ENCODE measurements at places on chromosomes 7 and 10. TPM values are rescaled to one million over a fixed set of nuclear protein-coding genes. Genes with fewer than 3 reads are reported as not detected.

DNA sequence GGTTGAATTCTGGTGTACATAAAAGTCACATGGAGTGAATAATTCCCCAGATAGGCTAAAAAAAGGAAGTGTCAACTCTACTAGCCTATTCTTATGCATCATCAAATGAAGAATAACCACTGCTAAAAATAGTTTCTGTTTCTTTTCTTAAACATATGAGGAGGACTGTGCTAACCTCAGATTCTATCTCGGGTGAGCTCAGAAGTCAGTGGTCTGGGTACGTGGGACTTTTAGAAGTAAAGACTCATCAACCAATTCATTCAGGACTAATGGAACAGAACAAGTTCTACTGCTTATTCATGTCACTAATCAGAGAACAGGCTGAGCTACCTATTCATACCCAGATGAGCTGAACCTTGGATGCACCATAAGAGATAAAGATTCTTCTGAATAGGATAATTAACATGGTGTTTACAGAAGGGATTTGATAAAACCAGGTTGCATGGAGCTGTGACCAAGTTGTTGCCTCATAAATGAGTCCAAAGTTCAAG is 9.5 kb upstream of the ASAH2 start:
- peak; percentile 6 for DNase-seq

The MPLKIP gene
- total RNA-seq, result 82.1 TPM

The CAMK1D gene
- total RNA-seq, result 1.0 TPM

The KLF6 gene
- 88.1 TPM for total RNA-seq

DNA sequence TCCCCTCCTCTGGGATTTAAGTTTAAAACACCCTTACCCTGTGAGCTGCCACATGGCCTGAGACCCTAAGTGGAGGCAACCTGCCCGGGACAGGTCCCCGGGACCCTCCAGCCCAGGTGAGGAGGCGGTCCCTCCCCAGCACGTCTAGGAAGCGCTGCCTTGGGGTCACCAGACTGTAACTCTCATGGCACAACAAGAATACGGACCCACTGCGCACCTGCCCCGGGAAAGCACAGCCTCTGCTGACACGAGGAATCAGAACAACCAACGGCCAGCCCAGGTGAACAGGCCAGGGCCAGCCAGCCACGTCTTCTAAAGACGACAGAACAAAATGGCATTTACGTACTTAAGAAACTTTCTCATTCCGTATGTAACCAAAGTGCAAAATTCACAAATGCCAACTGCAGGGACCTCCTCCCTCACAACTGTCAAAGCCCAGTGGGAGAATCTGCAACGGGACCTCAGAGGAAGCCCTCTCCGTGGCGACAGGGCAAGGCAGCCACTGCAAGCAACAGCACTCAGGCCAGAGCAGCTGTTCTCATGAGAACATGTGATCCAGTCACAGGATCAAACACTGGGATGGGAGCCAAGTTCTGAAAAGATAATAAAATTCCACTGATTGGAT is 208.4 kb downstream of the DIP2C start:
- DNase-seq, result no peak

The OLAH gene
- total RNA-seq, result 1.5 TPM

The OGDH gene
- total RNA-seq, result 62.0 TPM

- DNase-seq, result no peak
These were observed 4.7 kb downstream of the TMEM120A start for GRCh38 chr7:75989500-75990388.

DNA sequence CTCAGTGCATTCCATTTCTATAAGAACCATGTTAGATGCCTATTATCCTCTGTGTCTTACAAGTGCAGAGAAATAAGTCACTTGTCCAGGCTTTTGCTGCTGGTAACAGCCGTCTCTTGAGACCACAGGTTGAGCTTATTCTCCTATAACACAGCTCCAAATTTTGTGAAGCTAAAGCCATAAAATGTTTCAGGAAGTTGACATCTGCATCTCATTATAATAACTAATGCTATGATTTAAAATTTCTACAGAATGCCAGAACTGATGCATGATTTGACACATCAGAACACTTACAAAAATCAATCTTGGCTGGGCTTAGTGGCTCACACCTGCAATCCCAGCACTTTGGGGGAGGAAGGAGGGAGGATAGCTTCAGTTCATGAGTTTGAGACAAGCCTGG is 986.9 kb downstream of the TYW1 start:
- DNase-seq, result no peak

DNA sequence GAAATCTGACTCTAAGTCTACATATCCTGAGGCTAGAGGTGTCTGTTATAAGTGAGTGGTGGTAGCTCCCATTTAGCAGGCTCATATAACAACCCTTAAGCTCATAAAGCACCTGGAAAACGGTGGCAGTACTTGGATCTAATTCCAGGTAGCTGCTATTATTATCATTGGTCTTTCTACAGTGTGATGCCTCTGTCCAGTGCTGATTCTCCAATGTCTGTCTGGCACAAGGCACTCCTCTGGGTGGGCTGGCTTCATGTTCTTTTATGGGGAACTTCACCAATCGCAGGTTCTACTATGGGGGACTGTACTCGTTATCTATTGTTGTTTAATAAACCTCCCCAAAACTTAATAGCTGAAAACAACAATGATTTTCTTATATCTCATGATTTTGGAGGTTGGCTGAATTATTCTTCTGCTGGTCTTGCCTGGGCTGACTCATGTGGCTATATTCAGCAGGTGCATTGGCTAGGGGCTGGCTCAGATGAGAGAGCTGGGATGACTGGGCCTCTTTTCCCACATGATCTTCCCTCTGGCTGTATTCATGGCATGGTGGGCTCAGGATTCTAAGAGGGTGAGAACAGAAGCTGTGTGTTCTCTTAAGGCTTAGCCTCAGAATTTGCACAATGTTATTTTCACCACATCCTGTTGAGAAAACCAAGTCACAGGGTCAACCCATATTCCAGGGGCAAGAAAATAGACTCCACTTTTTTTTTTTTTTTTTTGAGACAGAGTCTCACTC is 93.0 kb upstream of the PCGF5 start:
- no peak for DNase-seq

The FAM25C gene
- not detected for total RNA-seq

DNA sequence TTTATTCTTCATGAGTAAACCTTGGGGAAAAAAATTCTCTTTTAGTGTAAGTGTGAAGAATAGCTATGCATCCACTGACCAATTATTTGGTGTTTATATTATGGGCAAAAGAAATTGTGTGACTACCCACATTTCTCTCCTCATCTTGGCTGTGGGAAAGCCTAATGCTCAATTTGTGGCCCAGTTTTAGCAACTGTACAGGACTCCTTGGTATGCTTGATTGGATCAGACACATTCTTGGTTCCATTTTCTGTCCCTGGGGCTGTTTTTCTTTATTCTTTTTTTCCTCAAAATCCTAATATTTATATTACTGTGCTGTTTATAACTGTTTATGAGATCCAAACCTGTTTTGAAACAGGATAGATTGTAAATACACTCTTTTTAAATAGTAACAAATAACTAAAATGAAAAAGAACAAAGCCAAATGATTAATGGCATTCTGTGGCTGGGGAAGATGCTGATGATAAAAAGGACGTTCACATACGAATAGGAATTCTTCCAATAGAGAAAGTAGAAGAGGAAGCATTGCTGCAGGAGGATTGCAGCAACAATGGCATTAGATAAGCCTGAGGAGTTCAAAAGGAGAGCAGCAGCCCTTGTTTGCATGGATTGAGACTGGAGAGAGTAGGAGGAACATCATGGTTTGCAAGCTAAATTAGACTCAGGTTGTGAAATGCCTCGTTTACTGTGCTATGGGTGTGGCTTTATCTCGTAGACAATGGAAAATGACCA is 580.5 kb downstream of the INHBA start:
- DNase-seq, result no peak

The NKX1-2 gene
- not detected for total RNA-seq

The OR6V1 gene
- total RNA-seq, result not detected

- no peak for DNase-seq
These were observed 18.1 kb upstream of the ITGB8 start for GRCh38 chr7:20312562-20312961.

GRCh38 chr10:92552310-92552709 is 21.6 kb downstream of the IDE start:
- DNase-seq, result no peak

DNA sequence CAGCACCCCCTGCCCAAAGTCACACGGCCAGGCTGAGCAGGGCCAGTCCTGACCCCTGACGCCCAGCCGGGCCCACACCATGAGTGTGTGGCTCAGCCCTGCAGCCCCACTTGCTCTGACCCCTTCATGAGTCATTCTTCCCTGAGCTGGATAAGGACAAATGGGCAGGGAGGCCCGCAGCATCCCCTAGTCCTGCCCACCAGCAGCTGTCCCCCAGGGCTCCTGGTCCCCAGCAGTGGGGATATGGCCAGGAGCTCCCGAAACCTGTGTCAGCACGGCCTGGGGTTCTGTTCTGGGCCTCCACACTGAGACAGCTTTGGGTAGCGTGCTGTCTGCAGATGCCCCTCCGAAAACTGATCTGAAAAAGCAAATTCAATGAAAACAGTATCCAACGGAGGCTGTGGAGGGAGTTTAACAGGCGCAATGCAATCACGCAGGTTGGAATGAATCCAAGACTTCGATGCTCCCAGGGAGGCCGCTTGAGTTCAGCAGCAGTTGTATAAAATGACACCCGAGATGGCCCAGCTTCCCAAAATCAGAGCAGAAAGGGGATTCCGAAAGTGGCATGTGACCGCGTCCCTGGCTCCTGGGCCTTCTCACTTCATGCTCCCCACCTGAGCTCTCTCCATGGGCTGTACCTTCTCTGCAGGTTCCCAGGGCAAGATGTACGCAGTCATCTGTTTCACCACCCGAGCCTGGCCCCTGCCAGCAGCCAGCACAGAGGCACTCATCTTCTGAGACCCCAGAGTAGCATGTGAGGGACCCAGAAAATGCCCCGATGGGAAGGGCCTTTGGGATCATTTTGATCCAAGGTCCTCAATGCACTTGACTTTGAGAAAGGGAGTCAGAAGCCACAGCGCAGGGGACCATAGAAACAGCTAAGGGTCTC is 214.1 kb downstream of the USP6NL start:
- no peak for DNase-seq

The EGFR gene
- 48.1 TPM for total RNA-seq

GRCh38 chr7:29924684-29925083 is 64.9 kb downstream of the SCRN1 start:
- DNase-seq, result no peak

DNA sequence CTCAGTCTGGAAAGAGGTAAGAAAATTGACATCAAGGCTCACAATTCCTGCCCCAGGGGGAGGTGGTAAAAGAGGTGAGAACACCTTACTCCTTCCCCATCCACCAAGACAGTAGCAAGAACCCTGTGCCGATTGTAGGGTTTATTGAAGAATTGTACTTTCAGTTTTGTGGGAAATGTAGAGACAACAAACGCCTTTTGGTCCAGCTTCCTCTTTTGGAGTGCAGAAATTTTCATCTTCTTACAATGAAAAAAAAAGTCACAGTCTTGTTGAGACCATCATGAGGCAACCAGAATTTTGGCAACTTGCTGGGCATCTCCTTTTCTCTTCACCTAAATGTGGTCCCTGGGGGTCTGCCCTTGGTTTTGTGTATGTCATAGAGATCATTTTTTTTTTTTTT is 217.7 kb downstream of the TMEM178B start:
- no peak for DNase-seq

The CHST3 gene
- total RNA-seq, result 29.7 TPM

Data from epithelial cell of proximal tubule (primary cell).